ENCODE measurements at places on chromosomes 2 and 18. TPM values are rescaled to one million over a fixed set of nuclear protein-coding genes. Genes with fewer than 3 reads are reported as not detected.

- DNase-seq, result no peak
Measured at GRCh38 chr18:53735526-53735925, 488.9 kb downstream of the MBD2 start.

DNA sequence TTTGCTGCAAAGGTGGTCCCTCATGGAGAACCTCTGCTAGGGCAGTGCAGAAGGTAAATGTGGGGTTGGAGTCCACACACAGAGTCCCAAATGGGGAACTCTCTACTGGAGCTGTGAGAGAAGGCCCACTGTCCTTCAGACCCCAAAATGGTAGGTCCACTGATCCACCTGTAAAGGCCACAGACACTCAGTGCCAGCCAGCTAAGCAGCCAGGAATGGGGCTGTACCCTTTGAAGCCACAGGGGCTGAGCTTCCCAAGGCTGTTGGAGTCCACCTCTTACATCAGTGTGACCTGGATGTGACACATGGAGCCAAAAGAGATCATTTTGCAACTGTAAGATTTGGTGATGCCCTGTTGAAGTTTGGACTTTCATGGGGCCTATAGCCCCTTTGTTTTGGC lies 252.4 kb upstream of the GULP1 start:
- DNase-seq, result no peak

DNA sequence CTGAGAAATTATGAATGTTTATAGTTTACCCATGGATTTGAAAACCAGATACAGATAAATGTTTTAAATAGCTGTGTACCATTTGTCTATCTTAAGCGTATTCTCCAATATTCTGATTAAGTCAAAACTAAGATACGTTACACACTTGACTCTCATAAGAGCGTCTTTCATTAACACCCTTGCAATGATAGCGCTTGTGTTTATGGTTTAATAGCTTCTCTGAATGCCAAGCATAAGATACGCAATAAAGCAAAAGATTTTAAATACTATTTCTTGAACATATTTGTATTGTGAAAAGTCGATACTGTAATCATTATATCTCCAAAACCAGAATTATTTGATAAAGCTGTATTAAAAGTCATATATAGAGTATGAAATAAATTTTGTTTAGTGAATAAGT lies 3.0 kb downstream of the CALCRL start:
- DNase-seq, result no peak

DNA sequence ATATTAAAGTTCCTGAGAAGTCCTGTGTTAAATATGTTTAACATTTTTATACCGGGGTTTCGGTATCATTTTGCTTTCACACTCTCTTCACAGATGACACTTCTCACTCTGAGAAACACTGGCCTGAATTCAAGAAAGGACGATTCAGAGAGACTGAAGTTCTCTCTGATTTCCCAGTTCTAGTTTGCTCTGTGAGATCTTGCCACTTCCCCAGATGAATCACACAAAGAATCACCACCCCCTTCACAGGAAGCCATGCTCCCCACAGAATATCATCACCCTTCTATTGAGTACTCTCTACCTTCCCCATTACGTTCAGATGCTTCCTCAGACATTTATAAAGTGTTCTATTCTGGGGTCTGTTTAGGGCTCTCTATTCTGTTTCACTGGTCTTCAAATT lies 16.1 kb upstream of the CD207 start:
- no peak for DNase-seq

GRCh38 chr2:23589220-23589647 lies 204.3 kb downstream of the KLHL29 start:
- DNase-seq, result no peak

- peak; percentile 35 for DNase-seq
Measured at GRCh38 chr2:239678186-239678490, 277.3 kb upstream of the HDAC4 start.

GRCh38 chr18:1751249-1751648 lies 820.1 kb downstream of the METTL4 start:
- DNase-seq, result no peak

DNA sequence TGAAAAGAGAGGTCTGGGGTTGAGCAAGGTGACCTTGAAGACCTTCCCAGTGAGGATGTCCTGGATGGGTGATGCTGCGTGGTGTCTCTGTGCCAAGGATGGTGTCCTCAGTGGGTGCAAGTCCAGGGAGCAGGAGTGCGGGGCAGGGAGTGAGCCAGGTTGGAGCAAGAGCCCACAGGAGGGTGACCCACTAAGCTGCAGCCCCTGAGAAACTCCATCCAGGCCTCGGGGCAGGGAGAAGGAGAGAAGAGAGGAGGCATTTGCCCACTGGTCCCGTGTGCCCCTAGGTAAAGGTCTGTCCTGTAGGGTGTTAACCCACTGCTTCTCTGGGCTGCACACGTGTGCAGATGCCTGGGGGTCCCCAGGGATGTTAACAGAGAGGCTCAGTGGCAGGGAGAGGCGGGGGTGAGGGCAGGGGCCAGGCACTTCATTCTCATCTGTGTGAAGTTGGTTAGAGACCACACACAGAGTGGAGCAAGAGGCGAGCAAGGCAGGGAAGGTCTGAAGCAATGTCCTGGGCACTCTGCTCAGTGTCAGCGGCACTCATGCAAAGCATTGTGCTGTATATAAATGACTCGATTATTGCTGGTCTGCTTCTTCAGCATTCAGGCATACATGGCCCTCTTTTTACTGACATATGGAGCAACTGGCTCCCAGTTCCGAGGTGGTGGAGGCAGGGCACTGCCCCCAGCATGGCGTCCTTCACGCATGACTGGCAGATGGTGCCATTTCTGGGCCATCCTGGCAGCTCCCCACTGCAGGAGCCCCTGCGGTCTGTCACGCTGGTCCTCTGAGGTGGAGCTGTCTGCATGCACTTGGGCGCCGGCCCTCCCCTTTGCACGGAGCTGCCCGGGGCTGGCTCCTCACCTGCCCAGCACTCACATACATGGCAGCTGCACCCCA lies 117.2 kb upstream of the HS6ST1 start:
- DNase-seq, result peak; percentile 48

DNA sequence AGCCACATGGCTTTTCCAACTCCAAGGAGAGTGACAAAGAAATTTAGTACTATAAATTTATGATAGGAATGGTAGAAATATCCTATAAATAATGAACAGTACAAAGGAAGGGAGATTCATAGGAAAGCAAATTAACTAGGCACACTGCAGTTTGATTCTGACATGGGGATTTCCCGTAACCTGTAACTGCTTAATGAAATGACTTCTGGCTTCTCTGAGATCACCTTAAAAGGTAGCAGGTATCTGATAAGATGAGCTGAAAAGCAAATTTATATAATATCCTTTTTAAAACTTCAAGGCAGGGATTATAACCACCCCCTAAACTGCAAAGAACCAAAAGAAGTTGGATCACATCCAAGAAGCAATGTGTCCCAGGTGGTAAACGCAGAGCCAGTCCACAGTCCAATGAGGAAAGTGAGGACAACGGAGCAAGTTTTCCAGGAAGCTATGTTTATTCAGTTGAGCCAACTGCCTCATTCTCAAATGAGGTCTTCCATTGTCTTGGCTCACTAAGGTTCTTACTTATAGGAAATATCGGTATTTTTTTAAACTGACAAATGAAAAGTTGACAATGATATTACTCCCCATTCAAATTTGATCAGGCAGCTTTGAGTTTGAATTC lies 43.0 kb downstream of the WIPF1 start:
- no peak for DNase-seq

DNA sequence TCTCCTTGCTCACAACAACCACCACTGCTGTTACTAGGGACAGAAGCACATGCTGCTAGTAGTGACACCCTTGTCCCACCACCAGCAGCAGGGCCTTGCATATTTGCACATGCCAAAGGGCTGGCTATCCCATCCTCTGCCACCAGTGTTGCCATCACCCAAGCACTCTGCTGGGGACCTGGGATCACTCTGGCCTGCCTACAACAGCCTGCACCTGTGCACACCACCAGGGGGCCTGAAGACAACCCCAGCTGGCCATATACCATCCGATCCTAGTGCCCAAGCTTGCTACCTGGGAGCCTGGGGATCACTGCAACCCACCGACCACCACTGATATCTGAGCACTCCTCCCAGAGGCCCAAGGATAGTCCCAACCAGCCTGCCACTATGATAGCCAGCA lies 99.9 kb upstream of the FANCL start:
- no peak for DNase-seq

- DNase-seq, result no peak
Measured at GRCh38 chr2:180742801-180743200, 237.6 kb upstream of the UBE2E3 start.

- DNase-seq, result no peak
Measured at GRCh38 chr2:5932556-5933469, 240.6 kb downstream of the SOX11 start.

- DNase-seq, result no peak
Measured at GRCh38 chr2:88967844-88968243, 276.4 kb downstream of the RPIA start.

DNA sequence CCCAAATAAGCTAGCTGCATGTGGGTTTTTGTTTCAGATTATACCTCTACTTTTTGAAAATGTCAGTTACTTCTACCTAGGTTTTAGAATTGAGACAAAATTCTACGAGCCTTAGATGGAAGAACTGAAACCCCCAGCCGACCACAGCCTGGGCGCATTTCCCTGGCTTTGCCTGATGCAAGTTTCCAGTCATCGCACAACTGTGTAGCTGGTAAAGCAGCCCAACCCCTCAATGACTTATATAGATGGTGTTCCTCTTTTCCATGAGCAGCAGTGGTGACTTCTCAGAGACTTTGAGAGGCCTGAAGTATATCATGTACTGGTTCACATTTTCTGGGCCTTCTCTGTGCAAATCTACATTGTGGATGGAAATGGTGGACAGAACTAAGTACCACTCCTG lies 515.4 kb upstream of the RAB6C start:
- no peak for DNase-seq

- peak; percentile 58 for DNase-seq
Measured at GRCh38 chr2:12809526-12809925, 92.8 kb downstream of the TRIB2 start.

IL18R1 gene
- total RNA-seq, result 5.5 TPM

HOXD13 gene
- total RNA-seq, result not detected

TUBA4B gene
- total RNA-seq, result not detected

GNAL gene
- 1.1 TPM for total RNA-seq

GMPPA gene
- total RNA-seq, result 28.6 TPM

CYS1 gene
- 0.34 TPM for total RNA-seq

TUBA3E gene
- not detected for total RNA-seq

BAZ2B gene
- 28.1 TPM for total RNA-seq

DYNAP gene
- not detected for total RNA-seq

OR6B3 gene
- not detected for total RNA-seq

STK36 gene
- total RNA-seq, result 14.0 TPM

UBR3 gene
- 37.3 TPM for total RNA-seq

PPP1R1C gene
- 9.3 TPM for total RNA-seq

TTL gene
- 22.5 TPM for total RNA-seq

SERPINB12 gene
- total RNA-seq, result not detected

XDH gene
- total RNA-seq, result 27.2 TPM

MSTN gene
- not detected for total RNA-seq

RGPD4 gene
- total RNA-seq, result not detected

ASXL3 gene
- total RNA-seq, result 1.8 TPM

MAP3K2 gene
- 28.6 TPM for total RNA-seq

Measured in right lobe of liver (tissue), 6 donors.